ENCODE measurements at places on chromosomes 6 and 20.

GRCh38 chr20:24337069-24337468 is 132.4 kb upstream of the SYNDIG1 start:
- DNase-seq, result no peak

GRCh38 chr6:157895585-157895984 is 72.5 kb downstream of the SNX9 start:
- DNase-seq, result no peak

DNA sequence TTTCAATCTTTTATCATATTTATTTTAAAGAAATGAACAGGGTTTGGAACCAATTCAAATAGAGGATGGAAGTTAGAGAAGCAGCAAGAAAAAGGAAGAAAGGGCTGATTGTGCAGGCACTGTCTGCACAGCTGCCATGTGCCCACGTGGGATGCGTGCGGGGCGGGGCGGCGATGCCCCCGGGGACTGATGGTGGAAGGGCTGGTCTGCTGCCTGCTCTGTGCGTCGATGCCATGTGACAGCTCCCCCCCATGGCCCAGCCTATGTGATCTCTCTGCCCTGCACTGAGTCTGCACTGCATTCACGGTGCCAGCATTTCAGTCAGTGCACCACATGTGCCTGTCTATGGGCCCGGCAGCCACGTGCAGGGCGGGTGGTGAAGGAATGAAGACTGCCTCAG is 96.4 kb downstream of the IRF4 start:
- DNase-seq, result no peak

DNA sequence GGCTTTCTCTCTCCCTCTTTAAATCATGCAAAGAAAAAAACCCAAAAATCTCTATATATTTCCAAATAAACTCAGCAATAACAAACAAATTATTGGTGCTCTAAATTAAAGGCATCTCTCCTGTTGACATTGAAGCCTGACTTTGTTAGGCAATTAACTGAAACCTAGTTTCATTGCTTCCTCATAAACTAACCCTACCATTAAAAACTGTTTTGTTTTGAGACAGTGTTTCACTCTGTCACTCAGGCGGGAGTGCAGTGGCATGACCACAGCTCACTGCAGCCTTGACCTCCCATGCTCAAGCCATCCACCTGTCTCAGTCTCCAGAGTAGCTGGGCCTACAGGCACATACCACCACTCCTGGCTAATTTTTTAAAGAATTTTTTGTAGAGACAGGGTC is 34.9 kb downstream of the PIGU start:
- no peak for DNase-seq

GRCh38 chr6:29531668-29532067 is 27.9 kb downstream of the UBD start:
- no peak for DNase-seq

GRCh38 chr6:7918403-7918802 is 7.8 kb upstream of the TXNDC5 start:
- DNase-seq, result no peak

GRCh38 chr6:47476781-47477496 is 650 bp upstream of the CD2AP start:
- DNase-seq, result no peak

DNA sequence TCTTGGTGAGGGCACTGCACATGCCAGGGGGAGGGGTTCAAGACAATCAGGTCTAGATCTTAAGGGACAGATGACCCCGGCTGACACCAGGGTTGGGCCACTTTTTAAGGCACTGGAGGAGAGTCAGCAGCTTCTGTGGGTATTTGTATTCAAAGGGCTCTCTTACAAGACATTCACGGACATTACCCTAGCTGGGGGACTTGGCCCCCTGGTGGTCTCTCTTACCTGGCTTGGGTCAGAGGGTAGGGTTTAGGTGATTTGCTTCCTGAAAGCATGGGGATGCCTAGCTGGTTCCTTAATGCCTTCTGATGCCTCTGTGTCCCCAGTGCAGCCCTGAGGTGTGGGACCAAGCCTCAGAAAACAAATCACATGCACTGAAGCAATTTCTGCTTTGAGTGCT is 354.7 kb downstream of the CDC5L start:
- no peak for DNase-seq

DNA sequence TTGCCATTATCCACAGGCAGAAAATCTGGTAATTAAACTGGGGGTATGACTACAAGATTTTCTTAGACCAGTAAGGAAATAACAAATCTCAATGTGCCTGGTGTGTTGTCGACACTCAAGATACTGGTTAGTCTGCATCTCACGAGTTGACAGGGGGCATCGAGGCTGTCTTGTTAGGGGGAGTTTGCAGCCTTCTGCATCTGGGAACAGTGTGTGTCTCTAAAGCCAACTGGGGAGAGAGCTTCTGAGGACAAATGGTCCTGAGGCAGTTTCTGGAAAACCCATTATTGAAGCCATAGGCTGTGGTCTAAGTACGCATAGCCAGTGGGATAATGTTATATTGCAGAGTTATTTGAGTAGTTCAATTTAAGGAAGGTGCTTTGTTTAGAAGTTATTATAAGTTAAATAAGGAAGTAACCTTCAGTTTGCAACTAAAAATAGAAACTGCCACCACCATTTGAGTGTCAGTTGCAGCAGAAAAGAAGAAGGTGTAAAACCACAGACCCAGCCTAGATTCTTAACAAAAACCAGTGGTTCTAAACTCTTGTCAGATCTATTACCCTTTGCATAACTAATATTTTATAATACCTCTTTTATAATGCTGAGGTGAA is 15.4 kb upstream of the MAPK13 start:
- no peak for DNase-seq

DNA sequence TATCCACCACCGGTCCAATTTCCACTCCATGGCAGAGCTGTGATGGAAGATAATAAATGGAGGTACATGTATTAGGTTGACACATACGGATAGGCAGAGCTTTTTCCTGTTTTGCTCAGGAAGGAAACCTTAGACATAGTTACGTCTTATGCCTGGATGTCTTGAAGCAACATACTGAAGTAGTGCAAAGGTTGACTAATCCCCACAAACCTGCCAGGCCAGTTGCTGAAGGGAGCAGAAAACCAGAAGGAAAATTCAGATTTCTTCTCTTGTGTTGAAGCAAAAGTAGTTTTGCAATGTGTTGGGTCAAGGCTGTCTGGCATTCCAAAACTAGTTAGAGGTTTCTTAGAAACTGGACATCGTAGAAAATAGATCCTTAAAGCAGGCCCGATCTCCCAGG is 68.7 kb downstream of the PHACTR1 start:
- DNase-seq, result no peak

DNA sequence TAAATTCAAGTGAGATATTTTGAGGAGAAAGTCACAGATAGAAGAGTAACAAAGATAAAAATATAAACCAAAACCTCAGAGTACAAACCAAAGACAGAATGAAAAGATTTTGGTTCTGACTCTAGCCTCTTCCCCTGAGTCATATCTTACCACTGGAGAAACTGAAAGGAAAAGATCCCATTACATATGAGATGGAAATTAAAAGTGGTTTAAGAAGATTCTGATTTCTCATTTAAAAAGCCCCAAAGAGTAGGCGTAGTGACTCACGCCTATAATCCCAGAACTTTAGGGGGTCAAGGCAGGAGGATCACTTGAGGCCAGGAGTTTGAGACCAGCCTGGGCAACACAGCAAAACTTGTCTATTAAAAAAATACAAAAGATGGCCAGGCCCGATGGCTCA is 30.6 kb downstream of the SPINT4 start:
- DNase-seq, result no peak

DNA sequence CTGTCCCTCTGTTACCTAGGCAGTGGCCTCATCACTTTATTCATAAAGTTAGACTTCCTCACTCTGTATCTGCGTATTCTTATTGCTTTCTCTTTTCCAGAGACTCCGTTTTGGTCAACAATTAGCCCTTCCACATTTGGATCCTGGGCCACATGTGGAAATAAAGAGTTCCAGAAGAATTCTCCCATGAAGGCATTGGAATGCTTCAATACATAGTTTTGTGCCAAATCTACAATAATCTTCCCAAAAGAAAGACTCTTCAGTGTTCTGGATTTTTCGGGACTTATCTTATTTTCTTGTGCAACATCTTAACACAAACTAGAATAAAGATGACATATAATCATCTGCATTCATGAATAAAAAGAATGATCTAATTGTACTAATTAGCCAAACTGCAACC is 187.7 kb upstream of the BMP2 start:
- DNase-seq, result no peak

GRCh38 chr6:83954371-83954770 is 79.2 kb upstream of the MRAP2 start:
- no peak for DNase-seq

- no peak for DNase-seq
Observed at GRCh38 chr6:116764961-116765841, at the start of gene FAM162B. Gene FAM162B (minus strand): TSS chr6:116765719. CDS start chr6:116765576, 143 bp downstream.

- DNase-seq, result no peak
Observed at GRCh38 chr20:46012921-46013320, 4.2 kb downstream of the MMP9 start.

DNA sequence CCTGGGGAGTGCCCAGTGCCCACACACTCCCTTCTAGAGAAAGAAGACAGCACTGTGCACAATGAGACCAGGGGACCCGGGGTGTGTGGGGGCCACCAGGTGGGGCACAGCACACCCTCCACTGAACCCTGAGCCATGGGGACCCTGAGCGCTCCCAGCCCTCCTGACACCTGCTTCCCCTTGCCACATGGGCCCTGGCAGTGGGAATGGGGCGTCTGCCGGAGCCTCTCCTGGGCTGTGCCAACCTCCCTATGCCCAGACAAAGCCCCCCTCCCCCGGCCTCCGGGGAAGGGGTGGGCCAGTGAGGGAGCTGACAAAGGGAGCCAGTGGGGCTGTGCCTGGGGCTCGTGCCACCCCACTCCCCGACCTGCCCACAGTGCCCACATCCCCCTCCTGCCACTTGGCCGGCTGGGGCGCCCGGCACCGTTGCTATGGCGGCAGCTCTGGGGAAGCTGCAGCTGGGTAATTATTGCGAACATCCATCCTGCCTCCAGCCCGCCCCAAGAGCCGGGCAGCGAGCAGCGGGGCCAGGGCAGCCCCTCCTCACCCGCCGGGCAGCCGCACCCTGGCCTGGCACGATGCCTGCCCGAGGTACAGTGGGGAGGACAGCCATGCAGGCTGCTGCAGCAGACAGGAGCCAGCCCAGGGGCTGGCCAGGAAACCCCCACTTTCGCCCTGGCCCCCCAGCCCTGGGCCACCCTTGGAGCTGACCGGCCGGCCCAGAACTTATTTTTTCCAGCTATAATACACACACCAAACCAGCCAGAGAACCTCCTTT is 41.9 kb upstream of the NOL4L start:
- DNase-seq, result no peak

DNA sequence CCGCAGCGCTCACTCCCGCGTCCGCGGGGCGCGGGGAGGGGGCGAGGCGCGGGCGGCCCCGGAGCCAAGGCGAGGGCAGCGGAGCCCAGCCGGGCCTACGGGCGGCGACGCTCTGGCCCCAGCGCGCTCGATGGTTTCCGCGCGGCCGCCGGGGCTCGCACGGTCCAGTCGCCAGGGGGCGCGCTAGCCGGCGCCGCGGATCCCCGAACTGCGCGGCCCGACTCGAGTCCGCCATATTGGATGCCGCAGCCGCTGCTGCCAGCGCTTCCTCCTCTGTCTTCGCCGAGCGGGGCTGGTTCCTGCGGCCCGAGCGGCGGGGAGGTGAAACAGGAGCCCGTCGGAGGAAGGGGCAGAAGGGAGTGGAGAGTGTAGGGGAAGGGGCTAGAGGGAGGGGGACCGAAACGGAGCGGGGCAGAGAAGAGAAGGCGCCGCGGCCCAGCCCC is at the start of gene SCAF8:
SCAF8 (plus strand) TSS at position 234 of the 443 bp plus-strand sequence. CDS start 485 bp downstream, outside the sequence.
- peak; percentile 71 for DNase-seq

DNA sequence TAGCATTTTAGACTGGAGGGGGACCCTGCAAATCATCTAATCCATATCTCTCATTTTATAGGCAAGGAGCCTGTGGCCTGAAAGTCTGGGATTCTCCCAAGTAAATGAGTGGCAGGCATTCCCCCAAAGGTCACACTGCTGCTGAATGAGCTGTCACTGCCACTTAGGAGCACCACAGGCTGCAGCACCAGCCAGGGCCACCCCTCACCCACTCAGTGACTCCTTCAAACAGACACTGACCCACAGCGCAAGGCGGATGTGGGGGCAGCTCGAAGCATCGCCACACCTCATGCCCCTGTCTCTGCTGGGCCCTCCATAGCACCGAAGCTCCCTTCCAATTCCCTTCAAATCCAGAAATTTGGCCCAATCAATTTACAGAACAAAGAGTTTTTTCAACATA is 119.9 kb upstream of the ARID1B start:
- no peak for DNase-seq

DNA sequence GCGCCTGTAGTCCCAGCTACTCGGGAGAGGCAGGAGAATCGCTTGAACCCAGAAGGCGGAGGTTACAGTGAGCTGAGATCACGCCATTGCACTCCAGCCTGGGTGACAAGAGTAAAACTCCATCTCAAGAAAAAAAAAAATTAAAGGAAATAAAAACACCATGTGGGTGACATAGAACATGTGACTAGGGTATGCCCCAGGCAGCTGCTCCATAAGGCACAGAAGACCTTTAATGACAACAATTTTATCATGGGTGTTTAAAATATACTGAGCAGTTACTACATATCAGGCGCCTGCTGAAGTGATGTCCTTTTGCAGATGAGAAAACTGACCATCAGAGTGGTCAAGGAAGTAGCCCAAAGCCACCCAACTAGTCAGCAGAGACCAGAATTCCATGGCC is 8.0 kb downstream of the PEDS1 start:
- no peak for DNase-seq

GRCh38 chr20:43430265-43431133 is 27.2 kb upstream of the SRSF6 start:
- DNase-seq, result no peak

GRCh38 chr20:3873507-3873906 is 15.7 kb upstream of the PANK2 start:
- DNase-seq, result no peak

DNA sequence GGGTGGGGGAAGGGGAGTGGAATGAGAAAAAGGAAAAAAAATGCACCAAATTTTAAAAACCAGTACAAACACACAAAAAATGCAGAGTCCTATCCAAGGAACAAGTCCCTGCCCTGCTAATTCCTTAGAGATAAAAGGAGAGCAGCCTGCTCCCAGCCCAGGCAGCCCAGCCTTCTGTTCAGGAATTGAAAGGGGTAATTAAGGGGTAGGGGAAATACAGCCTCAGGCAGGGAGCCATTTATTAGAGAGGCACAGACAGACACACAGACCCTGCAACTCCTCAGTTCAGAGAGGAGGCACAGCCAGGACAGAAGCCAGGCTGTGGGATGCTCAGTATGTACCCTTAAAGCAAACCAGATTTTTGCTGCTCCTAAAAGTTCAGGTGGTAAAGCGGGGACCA is 137.2 kb downstream of the EYA2 start:
- DNase-seq, result no peak

- no peak for DNase-seq
Observed at GRCh38 chr6:17790489-17790888, 83.8 kb upstream of the NUP153 start.

- DNase-seq, result no peak
Observed at GRCh38 chr20:1297486-1297885, 31.4 kb downstream of the SNPH start.

GRCh38 chr6:138403324-138403800 is 661 bp upstream of the HEBP2 start:
- no peak for DNase-seq

- DNase-seq, result no peak
Observed at GRCh38 chr20:11853359-11853758, 64.3 kb upstream of the BTBD3 start.
